ENCODE measurements at places on chromosomes 5 and 9.

- DNase-seq: peak; percentile 78
Measured at GRCh38 chr9:135864447-135865049, 42.8 kb downstream of the CAMSAP1 start.

- DNase-seq: no peak
Measured at GRCh38 chr9:126872516-126872915, 12.1 kb downstream of the ZBTB34 start.

- no peak for DNase-seq
Measured at GRCh38 chr9:23586906-23587305, 239.1 kb downstream of the ELAVL2 start.

GRCh38 chr9:10443181-10443867, 169.5 kb downstream of the PTPRD start:
- no peak for DNase-seq

DNA sequence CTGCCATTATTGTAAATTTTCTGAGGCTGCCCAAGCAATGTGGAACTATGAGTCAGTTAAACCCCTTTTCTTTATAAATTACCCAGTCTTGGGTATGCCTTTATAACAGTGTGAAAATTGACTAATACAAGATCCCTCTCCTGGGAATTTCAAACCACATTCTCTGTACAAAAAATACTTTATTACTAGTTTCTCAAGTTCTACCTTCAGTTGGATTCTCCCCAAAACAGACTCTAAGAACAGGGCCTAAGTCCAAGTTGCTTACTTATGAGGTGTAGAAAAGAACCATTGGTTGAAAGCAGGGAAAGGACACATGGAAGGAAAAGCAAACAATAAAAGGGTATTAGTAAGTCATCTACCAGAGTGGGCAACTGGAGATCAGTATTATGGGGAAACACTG, 343.2 kb downstream of the TMEM232 start:
- DNase-seq: no peak

DNA sequence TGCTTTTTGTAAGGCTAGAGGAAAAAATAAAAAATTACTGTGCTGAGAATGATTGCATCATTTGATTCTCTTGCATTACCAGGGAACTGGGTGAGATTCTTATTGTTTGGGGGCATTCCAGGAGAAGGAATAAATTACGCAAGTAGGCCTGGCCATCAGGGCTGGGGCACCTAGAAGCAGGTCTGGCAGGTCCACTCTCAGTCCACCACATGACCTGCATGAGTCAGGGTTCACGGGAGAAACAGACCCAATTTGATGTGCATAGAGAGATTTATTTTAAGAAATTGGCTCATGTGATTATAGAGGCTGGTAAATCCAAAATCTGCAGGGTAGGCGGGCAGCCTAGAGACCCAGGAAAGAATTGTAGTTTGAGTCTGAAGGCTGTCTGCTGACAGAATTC, 59.6 kb downstream of the ZNF622 start:
- no peak for DNase-seq

DNA sequence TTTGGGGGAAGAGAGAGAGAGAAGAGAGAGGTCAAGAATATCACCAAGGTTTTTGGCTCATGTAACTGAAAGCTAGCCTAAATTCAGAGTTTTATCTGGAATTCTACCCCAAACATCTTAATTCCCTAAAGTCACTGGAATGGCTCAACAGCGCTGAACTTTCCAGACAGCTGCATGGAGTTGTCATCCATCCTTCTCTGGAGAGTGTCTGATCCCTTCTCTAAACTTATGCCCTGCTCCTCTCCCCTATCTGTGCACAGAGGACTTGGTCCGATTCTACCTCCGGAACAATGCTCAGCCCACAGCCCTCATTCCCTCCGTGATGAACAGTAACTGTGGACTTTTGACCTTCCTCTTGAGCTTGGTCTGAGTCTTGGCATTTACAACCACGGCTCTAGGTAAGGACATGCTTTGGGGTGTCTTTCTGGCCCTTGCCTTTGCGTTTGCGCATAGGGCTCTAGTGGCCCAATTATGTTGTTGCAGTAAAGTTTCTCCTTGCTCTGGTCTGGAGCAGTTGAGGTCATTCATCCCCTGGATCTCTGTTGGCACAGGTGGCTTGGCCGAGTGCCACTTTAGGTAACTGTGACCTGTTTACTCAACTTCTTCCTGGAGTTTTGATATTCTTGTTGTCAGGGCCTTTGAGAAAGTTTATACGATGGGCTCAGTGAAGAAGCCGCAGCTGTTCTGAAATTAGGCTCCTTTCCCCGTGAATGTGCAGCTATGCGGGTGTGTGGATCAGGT, 18.3 kb upstream of the CD180 start:
- DNase-seq: no peak

DNA sequence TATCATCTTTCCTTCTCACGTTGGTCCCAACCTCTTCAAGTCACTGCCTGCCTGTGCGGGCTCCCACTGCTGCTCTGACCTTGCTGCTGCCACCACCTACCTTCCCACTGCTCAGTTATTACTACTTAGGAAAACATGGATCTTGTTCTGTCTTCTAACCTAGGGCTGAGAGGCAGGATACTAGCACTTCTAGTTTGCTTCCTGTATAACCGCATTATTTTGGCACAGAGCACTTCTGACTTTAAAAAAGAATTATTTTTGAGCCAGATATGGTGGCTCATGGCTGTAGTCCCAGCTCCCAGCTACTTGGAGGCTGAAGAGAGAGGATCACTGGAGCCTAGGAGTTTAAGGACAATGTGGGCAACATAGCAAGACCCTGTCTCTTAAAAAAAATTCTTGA, 135.4 kb upstream of the GNA14 start:
- DNase-seq: no peak

GRCh38 chr5:20694121-20694520, 706.1 kb upstream of the CDH18 start:
- DNase-seq: no peak

- DNase-seq: no peak
Measured at GRCh38 chr9:107064378-107064777, 201.4 kb downstream of the ZNF462 start.

- no peak for DNase-seq
Measured at GRCh38 chr9:93461821-93462220, 8.4 kb upstream of the FAM120AOS start.

DNA sequence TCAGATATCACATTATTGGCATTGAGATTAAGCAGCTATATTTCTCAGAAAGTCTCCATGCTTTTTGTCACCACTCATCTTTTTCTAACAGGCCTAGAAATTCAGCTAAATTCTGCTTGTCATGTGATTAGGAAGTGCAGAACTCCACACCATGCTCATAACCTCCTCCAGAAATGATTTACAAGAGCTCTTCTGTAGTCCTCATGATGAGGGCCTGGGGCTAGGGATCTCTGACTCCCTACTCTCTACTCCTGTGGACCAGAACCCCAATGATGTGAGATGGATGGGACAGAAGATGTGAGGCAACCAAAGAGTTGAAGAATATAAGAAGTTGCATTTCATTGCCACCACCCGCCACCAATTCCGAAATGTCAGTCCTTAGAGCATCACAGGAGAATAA, 16.5 kb upstream of the SIL1 start:
- no peak for DNase-seq

DNA sequence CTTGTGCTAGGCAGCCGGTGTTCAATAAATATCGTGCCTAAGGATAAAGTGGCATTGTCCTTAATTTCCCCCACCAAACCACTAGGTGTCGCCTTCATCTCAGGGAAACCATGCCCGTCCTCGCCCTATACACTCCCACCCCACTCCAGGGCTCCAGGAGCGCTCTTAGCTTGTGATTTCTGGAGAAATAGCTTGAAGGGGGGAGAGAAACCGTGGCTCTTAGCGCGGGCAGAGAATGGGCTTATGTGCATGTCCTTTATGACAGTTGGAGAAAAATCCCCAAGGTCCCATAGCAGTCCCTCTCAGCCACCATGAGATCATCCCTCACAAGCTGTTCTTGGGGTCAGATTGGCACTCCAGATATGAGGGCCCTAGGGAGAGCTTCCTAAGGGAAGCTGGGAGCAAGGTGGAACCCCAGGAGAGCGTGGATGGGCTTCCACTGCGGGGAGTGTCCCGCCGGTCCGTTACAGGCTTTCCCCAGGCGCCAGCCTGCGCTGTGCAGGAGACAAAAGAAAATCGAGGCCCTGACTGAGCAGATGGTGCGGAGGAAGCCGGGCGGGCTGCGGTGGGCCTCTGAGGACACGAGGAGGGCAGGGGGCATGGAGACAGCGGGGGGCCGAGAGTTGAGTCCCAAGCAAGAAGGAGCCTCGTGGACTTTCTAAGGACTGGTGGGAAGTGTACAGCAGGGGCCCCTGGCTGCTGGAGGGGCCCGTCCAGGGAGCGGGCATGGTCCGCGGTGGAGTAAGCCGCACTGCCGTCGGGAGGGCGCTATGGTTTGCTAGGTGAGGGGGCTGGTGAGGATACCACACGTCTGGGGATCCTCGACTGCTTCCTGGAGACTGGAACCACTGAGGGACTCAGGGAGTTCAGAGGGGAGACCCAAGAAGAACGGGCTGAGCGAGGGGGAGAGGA, 750 bp upstream of the NPR2 start:
- peak; percentile 69 for DNase-seq

Measured in CD4-positive, alpha-beta T cell treated with Interleukin-6 for 4 hours (primary cell).